ENCODE measurements at places on chromosomes 6 and 20.

- DNase-seq: no peak
These were observed 838.4 kb downstream of the QKI start for GRCh38 chr6:164252948-164253347.

GRCh38 chr20:63810730-63811490 is 20.2 kb downstream of the ZBTB46 start:
- no peak for DNase-seq

- no peak for DNase-seq
These were observed 256.5 kb upstream of the RIN2 start for GRCh38 chr20:19501476-19502115.

GRCh38 chr6:154080461-154081189 is 41.6 kb downstream of the OPRM1 start:
- DNase-seq: no peak

DNA sequence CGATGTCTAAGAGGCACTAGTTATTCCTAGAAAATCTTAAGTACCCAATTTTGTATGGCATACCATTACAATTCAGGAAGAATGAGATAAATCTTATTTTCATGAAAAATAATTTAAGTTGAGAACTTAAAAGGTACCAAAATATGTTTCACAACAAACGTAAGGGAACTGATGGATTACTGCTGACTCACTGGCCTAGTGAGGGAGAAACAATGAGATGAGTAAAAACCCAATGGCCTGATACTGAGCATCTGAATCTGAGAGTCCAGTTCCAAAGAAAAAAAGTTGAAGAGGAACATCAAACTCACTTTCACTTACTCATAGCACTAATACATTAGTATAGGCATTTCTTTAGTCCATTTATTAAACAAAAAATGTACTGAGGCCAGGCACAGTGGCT is 56.0 kb downstream of the MDN1 start:
- DNase-seq: no peak

Measured in CD4-positive, alpha-beta T cell treated with Interleukin-6 at 100 ng/mL for 8 hours (primary cell).